ENCODE measurements at places on chromosomes 5 and 9.

DNA sequence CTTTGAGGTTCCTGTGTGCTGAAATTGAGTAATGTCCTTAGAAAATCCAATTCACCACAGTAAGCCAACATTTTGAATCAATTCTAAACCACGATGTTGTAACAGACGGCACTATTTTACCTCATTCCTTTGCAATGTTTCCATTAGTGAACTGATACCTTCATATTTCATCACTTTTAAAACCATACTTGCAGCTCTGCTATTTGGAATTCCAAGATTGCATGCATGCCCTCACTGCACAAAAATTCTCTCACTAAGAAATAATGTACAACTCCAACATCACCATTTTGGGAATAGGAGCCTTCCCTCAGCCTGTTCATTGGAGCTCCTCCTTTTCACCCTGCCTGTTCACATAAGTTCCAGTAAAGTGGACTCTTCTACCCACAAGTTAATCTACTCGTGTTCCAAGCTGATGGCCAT is 74.8 kb upstream of the TGFBR1 start:
- DNase-seq = no peak

- DNase-seq = no peak
Measured at GRCh38 chr5:85681871-85682270, 935.9 kb upstream of the COX7C start.

GRCh38 chr5:136677217-136677616 is 311.9 kb upstream of the TRPC7 start:
- DNase-seq = no peak

GRCh38 chr5:15425766-15426165 is 74.2 kb upstream of the FBXL7 start:
- no peak for DNase-seq

GRCh38 chr9:84271531-84271900 is 69.0 kb downstream of the SLC28A3 start:
- no peak for DNase-seq

- no peak for DNase-seq
Measured at GRCh38 chr9:104118916-104119315, 24.8 kb downstream of the SMC2 start.

- DNase-seq = no peak
Measured at GRCh38 chr9:34334337-34334824, 5.0 kb downstream of the NUDT2 start.

DNA sequence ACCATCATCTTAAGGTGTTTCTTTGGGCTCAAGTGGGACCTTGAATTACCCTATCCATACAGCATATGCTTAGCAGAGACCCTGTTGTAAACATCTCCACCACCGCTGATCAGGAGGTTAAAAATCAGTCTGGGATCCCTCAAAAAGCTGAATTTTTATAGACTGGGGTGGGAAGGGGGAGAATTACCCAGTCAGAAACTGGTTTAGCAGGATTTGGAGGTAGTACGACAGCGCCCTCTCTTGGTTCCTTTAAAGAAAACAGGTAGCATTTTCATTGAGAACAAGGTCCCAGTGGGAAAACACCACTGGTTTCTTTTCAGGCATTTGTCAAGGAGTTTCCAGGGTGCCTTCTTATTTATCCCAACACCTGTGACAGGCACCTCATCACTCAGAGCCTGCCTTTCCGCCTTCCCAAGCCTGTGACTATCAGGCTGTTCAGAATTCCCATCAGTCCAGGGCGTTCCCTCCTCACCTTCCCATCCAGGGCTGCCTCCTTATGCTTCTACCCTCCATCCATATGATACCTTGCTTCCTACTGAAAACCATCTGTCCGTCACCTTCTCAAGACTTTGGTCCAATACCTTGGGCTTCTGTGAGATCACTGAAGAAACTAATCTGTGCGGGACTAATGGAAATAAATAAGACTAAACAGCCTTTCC is 203.8 kb upstream of the RAI14 start:
- peak; percentile 54 for DNase-seq

- DNase-seq = no peak
Measured at GRCh38 chr5:171757853-171758535, 27.6 kb upstream of the SMIM23 start.

DNA sequence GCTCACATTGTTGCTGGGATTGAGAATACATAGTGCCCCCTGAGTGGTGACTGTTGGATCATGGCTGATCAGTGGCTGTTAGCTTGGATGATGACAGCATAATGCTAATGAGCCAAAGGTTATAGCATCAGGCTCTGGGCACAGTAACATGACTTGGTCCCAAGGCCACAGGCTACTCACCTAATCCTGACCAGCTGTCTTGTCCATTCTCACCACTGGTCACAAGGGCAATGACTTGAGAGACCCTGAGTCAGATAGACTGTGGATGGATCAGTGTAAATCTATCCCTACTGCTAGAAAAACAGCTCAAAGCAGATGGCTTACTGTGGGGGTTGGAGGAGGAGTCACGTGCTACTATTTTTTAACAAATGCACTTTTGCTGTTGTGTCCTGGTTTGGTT is 74.7 kb downstream of the AOPEP start:
- DNase-seq = no peak

- no peak for DNase-seq
Measured at GRCh38 chr9:136499071-136499934, 16.5 kb upstream of the SEC16A start.

- no peak for DNase-seq
Measured at GRCh38 chr5:92963800-92964199, 617.2 kb downstream of the NR2F1-AS1 start.

- DNase-seq = no peak
Measured at GRCh38 chr5:139647506-139648204, 494 bp upstream of the CXXC5 start.
